ENCODE measurements at places on chromosomes 3 and 15.

- no peak for DNase-seq
Measured at GRCh38 chr15:91954292-91954691, 100.8 kb downstream of the SLCO3A1 start.

DNA sequence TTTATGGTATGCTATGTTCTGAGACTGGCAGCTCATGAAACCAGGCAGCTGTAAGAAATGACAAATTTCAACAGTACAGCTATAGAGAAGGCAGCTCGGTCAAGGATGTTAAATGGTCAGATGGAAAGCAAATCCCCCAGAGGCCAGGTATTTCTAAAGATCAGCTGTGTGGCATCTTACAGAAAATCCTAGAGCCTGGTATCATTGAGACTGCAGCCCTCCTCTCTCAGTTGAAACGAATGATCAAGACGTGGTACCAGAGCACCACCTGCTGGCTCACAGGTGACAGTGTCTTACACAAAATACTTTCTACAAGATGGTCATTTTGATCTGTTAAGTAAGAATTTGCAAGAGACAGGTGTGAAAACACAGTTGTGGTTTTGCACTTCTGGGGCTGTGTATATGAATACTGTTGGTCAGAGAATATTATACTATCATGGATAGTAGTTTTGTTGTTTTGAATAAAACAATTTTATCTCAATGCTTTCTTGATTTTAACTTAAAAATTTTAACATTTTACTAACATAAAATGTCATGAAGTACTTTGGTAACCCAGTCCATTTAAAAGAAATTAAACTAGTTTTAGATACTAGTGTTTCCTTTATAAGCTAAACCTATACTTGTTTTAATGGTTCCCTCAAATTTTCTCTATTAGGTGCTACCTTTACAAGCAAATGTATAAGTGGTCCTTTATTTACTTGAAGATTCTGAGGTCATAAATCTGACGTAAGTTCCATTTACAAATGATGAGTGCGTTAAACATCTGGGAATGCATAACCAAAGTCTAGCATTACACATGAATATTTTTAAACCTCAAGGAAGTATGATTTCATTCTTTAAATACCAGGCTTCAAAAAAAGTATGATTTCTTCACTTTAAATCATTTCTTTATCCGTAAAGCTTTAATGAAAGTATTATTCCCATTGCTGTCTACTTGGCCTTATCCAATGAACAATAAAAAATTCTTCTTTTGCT is 121.8 kb downstream of the PDZRN3 start:
- DNase-seq = peak; percentile 92

- no peak for DNase-seq
Measured at GRCh38 chr3:196645096-196645495, 5.6 kb downstream of the NRROS start.

DNA sequence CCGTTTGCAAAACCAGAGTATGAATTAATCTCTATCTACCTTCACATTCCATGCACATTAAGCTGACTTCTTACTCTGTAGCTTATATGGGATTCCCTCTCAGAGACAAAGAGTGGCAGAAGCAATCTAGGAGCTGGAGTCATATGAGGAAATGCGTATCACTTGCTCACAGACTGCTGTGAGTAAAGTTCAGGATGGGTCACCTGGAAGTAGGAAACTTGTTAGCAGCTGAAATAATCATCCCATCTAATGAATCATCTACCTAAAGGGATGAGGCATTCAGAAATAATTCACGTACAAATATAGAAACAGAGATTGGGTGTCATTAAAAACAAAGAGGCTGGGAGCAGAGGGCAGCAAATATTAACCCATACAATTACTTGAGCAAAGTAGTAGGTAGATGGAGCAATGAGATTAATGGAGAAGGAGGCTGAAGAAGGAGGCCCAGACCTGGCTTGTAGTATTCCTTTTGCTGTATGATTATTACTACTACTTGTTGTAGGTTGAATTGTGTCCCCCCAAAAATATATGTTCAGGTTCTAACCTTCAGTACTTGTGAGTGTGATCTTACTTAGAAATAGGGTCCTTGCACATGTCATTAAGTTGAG is 866.3 kb downstream of the ROBO2 start:
- DNase-seq = peak; percentile 14

GRCh38 chr3:114451051-114451451 is 157.2 kb downstream of the TIGIT start:
- no peak for DNase-seq

DNA sequence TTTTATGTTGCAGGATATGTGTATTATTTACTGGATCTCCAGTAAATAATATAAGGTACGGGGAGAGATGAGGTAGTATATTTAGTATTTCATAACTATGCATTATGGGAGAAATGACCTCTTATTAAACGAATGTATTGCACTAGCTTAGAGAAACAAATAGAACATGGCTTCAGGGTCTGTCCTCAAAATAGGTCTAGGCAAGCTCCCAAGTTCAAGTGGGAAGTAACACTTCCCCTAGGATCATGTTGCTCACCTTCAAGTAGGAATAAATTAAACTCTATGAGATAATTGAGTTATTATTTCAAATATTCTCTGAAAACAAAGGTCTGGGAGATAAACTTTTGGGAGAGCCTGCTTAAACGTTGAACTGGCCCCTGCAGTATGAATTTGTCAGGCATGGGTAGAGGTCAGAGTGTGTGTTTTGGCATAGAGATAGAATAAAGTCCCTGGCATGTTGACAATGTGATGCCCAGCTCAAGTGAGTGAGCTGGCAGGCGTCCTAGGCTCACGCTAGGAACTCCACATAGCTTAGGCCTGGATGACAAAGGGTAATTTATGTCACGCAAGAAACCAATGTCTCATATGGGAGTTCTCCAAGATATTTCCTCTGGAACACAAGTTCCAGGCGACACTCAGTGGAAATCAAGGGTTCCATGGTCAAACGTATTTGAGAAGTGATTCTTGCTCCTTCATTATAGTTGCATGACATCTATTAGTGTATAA is 236.8 kb downstream of the CACNA2D3 start:
- no peak for DNase-seq

DNA sequence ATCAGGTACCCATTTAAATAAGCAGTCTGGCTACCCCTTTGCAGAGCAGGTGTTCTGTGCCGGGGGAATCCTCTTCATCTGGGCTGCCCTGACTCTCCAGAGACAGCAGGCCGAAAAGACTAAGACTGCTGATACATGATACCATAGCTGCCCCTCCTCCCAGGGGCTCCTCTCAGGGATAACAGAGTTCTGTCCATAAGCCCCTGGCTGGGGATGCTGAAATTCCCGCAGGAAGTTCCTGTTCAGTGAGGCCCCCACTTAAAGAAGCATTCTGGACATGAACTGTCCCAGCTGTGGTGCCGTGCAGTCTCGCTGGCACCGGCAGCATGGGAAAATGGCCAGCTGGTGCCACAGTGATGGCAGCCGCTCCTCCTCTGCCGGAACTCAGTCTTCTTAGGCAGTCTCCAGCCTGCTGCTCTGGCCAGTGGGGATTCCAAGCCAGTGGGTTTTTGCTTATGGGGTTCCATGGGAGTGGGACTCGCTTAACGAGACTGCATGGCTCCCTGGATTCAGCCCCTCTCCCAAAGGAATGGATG is 1026.2 kb downstream of the NAALADL2 start:
- no peak for DNase-seq

GRCh38 chr3:54710954-54711353 is 216.9 kb downstream of the LRTM1 start:
- no peak for DNase-seq

- DNase-seq = no peak
Measured at GRCh38 chr3:180571831-180572598, 29.9 kb upstream of the TTC14 start.

- DNase-seq = no peak
Measured at GRCh38 chr3:64148955-64149653, 76.2 kb downstream of the PRICKLE2 start.

DNA sequence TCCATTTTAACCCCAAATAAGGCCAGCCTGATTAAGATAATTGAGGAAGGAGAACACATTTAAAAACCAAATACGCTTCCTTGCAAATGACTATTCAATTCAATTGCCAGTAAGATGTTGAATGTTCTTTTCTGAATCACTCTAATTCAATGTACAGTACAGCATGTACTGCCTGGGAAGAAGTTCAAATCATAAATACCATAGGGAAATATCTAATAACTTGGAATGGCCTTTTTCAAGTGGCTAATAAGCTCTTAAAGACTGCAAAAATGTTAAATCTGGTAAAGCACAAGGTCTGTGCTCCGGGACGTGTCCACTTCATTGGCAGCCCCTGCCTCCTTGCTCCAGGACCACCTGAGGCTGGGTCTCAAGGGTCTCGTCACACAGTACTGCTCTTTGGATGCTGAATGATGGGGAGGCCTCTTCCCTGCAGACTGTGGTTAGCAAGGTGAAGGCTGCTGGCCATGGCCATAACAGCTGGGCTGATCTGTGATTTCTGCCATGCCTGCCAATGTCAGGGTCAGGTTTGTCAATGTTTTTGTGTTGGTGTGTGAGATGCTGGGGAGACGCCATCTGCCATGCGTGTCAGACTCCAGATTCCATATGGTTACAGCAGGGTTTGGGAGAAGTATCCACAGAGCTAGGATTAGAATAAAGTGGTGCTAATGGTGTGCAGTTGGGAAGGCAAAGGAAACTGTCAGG is 300.5 kb downstream of the ADAMTS17 start:
- DNase-seq = no peak

- peak; percentile 30 for DNase-seq
Measured at GRCh38 chr3:159322322-159322939, 520.6 kb downstream of the MFSD1 start.

DNA sequence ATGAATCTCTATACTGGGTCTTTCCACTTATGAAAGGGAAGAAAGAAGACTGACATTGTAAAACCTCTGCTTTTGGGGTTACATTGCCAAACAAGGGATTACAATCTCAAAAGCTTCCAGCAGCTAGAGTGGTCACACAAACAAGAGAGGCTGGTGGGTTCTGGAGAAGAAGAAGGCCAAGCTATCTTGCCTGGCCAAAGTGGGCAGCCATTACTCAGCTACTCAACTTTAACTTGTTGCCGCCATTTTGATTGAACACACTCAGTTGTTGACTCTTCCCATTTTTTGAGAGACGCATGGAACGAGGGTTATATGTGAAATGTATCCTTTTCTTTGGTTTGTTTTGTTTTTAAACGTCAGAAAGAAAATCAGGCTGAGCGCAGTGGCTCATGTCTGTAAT is 50.9 kb downstream of the BHLHE40 start:
- no peak for DNase-seq

GRCh38 chr3:49277383-49277775 is 347 bp upstream of the C3orf62 start:
- peak; percentile 11 for DNase-seq

DNA sequence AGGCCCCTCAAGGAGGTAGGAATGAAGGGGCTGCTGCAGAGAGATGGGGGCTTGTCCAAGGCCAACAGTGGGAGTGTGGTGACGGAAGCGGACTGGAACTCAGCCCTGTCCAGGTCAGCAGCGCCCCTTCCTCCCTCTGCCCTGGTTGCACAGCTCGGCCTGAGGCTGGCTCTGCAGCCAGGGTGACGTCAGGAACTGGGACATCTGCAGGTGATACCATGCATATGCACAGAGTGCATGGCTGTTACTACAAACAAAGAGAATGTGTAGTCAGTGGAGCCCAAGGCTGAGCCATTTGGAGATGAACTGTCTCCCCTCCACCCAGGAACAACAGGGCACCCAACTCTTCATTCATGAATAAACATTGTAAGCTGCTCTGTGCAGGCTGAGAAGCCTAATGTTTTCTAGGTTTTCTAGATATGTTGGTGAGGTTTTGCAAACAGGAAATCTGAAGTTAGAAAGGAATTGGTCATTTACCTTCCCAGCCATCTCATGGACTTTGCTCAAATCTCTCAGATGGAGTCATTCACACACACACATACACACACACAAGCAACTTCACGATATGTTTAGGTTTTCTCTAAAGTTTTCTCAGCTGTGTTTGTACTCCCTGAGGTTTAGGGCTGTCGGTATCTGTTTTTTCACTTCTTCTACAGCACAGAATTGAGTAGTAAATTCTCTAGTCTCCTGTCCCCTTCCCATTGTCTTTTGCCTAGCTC is 117.2 kb downstream of the TLE3 start:
- no peak for DNase-seq

DNA sequence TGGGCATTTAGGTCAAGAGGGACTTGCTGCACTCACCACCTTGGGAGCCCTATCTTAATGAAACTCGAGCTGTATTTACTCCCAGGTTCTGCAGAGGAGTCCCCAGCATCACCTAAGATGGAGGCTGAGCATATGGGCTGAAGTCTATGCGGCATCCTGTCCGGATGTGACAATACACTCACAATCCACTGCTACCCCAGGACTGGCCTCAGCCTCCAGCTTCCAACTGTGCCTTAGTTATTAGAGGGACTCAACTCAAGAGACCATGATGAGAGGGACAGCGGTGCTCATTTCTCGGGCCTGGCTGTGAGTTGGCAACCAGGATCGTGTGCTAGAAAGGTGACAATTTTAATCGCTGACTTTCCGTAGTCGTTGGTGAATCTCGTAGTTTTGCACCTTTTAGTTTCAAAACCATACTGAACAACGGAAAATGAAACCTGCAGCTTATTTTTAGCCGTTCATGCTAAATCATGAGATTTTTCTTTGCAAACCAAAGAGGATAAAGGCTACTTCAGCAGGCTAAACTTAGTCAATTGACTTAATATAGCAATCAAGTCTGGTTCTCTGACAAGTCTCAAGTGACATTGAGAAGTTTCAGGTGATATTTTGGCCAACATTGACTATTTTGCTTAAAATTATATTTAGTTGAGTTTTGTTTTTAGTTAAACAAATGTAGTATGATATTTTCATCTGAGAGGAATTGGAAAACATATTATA is 11.1 kb downstream of the ZBTB38 start:
- DNase-seq = no peak

- no peak for DNase-seq
Measured at GRCh38 chr15:73024168-73024567, 28.1 kb upstream of the NEO1 start.

- no peak for DNase-seq
Measured at GRCh38 chr3:195853996-195854395, 42.3 kb upstream of the MUC4 start.

GRCh38 chr15:100175406-100176114 is 166.2 kb downstream of the ADAMTS17 start:
- no peak for DNase-seq

All from fibroblast of skin of right biceps (primary cell).